Stimulated activated CD4-positive, alpha-beta T cell treated with anti-CD3 and anti-CD28 coated beads, Interleukin-4, amount 100 ng/mL, for 24 hours (primary cell): ENCODE measurements at places on chromosomes 5 and 9.

- DNase-seq, result no peak
Observed at GRCh38 chr9:134539586-134540194, 101.9 kb upstream of the COL5A1 start.

DNA sequence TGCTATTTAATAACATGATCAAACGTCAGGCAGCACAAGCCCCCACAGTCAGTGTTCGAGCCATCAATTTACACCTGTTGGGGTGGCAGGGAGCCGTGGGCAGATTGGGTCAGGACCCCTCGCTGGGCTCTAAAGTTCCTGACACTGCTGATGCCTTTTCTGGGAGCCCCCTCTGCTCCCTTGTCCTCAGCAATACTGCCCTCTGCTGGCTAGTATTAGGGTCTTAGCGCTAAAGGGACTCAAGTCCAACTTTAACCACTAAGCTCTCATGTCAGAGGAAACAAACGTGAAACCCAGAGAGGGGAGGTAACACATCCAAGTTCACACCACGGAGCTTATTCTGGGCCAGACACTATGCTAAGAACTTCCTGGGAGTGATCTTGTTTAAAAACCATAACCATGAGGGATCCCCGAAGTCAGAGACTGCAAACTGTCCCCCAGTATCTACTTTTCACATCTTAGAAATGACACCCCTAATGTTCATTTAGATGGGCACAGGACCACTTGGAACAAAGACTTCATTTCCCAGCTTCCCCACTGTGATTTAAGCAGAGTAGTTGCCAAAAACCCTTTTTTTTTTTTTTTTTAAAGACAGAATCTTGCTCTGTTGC lies 20.4 kb downstream of the ANKS6 start:
- peak; percentile 36 for DNase-seq

DNA sequence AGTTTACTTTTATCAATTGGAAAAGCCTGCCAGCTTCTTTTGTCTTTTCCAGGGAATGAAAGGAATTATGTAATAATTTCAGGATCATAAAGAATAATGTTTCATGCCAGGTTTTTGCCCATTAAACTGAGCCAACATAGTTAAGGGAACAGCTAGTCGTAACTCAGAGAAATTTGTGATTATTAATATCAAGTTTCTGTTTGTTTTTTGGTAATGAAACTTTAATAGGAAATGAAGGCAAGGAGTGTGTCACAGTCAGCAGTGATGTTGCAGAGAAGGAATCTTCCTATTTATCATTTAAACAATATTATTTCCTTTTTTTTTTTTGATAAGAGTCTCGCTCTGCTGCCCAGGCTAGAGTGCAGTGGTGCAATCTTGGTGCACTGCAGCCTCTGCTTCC lies 10.7 kb downstream of the NFIL3 start:
- DNase-seq, result no peak

DNA sequence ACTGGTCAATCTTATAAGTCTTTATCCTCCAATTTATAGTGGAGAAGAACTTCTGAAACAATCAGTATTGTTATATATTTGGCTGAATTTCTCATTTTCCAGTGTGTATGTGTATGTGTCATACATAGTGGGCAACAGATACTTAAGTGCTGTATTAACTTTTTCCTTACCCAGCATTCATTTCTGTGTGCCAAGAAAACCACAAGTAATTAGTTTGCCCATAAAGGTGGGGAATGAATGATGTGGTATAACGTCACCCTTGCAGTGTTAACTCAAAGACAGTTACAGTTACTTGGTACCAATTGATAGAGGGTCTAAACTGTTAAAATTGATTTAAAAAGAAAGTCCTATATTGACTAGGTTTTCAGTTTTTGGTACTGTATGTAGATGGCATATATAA lies 2.0 kb downstream of the OGN start:
- DNase-seq, result no peak

GRCh38 chr5:80239680-80240367 lies 16.0 kb downstream of the SERINC5 start:
- no peak for DNase-seq

- no peak for DNase-seq
Observed at GRCh38 chr9:113222482-113222841, 1.1 kb downstream of the SLC31A1 start.

GRCh38 chr5:79193643-79194042 lies 42.3 kb upstream of the JMY start:
- DNase-seq, result no peak

DNA sequence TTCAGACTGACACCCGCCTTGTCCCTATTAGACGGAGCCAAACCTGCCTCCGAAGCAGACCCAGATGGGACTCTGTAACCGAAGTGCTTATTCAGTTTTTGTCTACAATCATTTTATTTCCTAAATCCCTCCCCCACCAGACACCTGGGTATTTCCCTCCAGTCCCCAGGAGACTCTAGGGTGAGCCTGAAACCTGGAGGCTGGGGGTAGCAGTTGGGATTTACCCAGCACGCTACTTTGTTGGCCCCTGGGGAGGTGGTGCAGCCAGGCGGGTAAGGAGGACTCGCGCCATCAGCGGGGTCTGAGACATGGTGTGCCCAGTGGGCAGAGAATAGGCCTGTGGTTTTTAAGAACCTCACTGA lies 1.3 kb upstream of the LHX2 start:
- DNase-seq, result no peak

DNA sequence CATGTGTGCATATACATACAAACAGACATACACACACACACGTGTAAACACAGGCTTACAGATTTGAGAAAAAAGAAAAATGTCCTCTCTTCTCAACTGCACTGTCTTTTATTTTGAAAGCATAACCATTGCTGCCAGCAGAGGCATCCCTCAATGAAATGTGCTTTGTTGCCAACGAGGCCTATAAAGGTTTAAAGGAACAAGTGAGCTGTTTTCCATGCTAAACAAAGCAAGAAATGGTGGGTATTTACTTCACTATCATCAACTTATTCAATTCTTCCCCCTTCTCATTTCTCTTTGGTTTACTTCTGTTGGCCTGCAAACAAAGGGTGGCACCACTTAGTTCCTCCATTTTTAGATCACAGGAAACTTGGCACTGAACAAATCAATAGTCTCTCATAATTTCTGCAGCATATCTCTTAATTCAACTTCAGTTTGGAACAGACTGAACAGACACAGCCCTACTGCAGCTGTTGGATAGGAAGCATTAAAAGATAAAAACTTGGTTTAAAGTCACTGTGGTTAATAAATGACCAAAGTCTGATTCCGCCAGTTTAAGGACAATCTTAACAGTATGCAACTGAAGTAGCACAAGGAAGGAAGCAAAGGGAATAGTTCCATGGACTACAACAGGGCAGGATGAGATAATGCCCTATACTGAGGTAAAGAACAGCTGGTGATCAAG lies 21.7 kb downstream of the TTC33 start:
- DNase-seq, result no peak

GRCh38 chr9:126700903-126701812 lies 87.4 kb downstream of the LMX1B start:
- DNase-seq, result no peak

DNA sequence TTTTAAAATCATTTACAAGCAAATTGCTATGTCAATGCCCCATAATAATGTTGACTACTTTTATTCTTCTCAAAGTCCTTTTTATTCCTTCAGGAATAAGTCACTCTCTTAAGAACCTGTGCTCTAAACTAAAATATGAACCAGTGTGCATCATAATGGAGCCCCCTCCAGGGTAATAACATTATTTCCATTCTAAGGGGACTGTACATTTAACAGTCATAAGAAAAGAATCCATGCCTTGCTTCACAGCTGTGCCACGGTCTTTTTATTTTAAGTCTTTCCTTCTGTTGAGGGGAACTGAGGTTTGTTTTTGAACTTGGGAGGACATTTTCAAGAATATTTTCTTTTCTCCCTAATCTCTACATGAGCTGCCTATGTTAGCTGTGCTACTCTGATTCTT lies 297.6 kb downstream of the MAN2A1 start:
- no peak for DNase-seq

- DNase-seq, result no peak
Observed at GRCh38 chr9:72979405-72980100, 26.7 kb upstream of the ALDH1A1 start.

GRCh38 chr5:173327948-173328843 lies at the start of gene STC2:
TSS of gene STC2 (minus strand) at chr5:173328414. CDS start at chr5:173328193, 221 bp downstream.
- peak; percentile 46 for DNase-seq

- DNase-seq, result no peak
Observed at GRCh38 chr5:154862766-154863165, 4.3 kb downstream of the CNOT8 start.

GRCh38 chr5:109467058-109467457 lies 57.3 kb upstream of the PJA2 start:
- DNase-seq, result no peak
